ENCODE measurements at places on chromosomes 3 and 15.

DNA sequence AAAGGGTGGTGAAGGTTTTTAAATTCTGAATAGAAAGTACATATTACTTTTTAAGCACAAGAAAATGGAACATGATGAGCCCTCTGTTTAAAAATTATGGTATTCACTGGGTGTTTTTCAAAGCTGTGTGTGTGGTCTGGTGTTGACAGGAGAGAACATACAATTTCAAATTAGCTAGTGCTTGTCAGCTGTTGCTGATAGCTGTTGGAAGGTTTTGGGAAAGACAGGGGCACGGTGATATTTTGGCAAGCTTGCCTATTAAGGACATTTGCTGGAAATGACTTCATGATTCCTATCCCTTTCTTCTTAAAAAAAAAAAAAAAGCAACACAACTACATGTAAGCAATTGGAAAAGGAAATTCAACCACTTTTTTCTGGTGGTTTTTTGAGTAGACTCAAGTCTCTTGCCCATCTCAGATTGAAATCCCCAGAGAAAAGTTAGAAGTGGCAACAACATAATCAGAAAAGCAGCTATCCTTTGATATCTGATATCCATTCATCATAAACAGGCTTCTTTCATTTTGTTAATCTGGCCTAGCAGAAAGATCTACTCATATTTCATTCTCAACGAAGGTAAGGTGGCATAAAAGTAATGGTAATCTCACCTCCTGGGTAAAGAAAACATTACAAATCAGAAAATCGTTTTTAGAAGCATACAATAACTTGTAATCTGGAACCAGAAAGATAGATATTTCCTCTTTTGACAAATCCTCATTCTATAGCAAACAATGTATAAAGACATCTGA is 130.0 kb downstream of the RBMS3 start:
- DNase-seq: no peak

GRCh38 chr3:135213822-135214221 is 418.8 kb downstream of the EPHB1 start:
- DNase-seq: no peak

DNA sequence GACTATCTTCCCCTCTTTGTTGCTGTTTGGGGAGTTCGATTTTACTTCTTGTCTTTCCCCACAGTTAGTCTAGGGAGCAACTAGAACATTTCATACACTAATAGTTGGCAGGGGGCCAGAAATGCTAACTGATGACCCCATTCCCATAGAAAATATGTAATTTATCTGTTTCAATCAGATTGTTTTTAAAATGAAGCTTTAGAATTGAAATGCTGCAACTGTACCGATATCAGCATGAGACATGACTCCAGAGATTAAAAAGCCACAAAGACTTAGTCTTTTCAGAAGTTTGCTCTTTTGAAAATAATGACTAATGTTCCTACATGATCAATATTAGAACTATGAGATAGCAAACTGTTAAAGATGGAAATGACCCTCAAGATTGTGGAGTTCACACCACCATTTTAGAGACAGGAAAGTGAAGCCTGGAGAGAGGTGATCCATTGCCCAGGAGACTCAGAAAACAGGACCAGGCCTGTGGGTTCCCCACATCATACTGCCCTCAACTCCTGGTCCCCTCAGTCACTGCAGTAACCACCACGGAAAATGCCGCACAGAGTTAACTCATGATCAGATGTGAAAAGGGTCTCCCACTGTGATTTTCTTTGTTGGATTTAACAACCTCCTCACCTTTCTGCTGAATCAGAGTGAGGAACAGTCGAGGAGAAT is 130.3 kb downstream of the CHDH start:
- no peak for DNase-seq

DNA sequence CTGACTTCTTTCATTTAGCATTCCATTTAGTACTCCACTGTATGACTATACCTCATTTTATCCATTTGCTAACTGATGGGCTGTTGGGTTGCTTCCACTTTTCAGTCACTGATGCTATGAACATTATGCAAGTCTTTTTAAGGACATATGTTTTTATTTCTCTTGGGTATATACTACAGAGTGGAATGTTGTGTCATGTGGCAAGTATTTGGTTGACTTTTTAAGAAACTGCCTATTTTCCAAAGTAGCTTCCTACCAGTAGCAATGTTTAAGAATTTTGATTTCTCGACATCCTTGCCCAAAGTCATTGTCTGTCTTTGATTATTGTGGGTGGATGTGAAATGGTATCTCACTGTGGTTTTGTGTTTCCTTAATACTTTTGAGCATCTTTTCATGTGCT is 110.1 kb upstream of the TPM1 start:
- no peak for DNase-seq

- DNase-seq: peak; percentile 43
Observed at GRCh38 chr3:121431726-121432517, 113.9 kb downstream of the POLQ start.

GRCh38 chr3:16789344-16790120 is 95.2 kb upstream of the PLCL2 start:
- DNase-seq: no peak

GRCh38 chr15:62887113-62887570 is 155.4 kb upstream of the TPM1 start:
- no peak for DNase-seq

DNA sequence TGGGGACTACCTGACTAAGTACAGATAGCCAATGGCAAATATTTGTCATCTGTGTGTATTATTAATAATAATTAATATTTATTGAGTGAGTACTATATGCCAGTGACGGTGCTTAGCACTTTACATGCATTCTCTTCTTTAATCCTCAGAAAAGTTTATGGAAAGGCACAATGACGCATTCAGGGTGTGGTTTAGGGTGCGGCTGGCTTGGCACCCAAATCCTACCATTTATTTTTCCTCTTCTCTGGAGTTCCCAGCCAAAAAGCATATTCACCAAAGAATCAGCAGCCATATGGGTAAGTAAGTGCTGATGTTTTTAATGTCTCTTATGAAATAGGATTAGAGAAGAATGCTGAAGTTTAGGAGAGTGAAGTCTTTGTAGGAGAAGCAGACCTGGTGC is 140.4 kb upstream of the TP63 start:
- DNase-seq: no peak

GRCh38 chr3:34008836-34009809 is 210.7 kb downstream of the PDCD6IP start:
- DNase-seq: no peak

GRCh38 chr15:80693682-80694610 is 1.2 kb upstream of the ABHD17C start:
- no peak for DNase-seq

GRCh38 chr3:16140116-16140893 is 34.2 kb upstream of the GALNT15 start:
- no peak for DNase-seq

DNA sequence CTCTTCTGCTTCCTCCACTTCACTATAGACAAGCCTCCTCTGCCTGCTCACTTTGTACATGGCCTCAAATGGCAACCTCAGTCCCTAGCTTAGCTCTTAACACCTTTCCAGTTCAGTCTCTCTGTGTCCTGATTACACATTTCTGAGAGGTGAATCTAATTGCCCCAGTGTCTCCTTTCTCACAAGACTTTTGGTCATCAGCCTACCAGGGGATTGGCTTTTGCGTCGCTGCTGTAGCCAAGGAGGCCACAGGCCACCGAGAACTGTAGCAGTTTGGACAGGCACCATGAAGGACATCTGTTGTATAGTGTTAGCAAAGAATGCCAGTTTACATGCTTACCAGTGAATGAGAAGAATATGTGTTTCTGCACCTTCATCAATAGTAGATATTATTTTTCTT is 8.5 kb downstream of the IREB2 start:
- no peak for DNase-seq

- DNase-seq: no peak
Observed at GRCh38 chr3:87435926-87436620, 159.7 kb upstream of the POU1F1 start.

- DNase-seq: no peak
Observed at GRCh38 chr3:127375151-127375930, 87.5 kb upstream of the PRR20G start.

- no peak for DNase-seq
Observed at GRCh38 chr3:155948476-155948875, 78.0 kb downstream of the GMPS start.

DNA sequence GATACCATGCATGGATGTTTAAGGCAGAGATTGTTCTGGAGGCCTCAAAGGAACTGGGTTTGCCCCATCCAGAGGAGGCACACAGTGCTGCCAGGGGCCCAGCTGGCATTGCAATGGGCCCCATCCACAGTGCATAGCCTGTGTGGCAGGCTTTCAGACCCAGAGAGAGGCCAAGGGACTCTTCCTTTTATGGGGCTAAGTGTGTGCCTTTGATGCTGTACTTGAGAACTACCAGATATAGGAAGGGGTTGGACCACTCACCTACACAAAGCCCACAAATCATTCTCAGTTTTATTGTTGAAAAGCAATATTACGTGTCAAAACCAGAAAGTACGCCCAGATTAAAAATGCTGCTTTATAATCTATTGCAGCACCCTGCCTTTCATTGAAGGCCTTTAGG is 134.9 kb downstream of the EPHB1 start:
- no peak for DNase-seq

DNA sequence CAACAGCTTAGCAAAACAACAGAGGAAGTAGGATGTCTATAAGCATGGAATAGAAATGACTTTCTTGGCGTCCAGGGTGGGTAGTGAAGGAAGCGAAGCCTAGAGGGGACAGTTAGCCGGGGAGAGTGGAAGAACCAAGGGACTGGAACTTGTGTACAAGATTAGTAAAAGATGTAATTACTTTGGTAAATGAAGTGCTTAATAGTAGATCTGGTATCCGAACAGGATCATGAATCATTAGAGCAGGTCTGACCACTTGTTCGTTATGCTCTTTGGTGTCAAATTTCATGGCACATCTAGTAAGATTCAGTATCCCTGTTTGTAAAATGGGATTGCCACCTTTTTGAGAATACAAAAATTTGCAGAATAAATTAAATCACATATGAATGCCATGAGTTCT is 112.5 kb upstream of the MLF1 start:
- no peak for DNase-seq

- no peak for DNase-seq
Observed at GRCh38 chr3:52866427-52866826, 30.9 kb downstream of the STIMATE start.

DNA sequence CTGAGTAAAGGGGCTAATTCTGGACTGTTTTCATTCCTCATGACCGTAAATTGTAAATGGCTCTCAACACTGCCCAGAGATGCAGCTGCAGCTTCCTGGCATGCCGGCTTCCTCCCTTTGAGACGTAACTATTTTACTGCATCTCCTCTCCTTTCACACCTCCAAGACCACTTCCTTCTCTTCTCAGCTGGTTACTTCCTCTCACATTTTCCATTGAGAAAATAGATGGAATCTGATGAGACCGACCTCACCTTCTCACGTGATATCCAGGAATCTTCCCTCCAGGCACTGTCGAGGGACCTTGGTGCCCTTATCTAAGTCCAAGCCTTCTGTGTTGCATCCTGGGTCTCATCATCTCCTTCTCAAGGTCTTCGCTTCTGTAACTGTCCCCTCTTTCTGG is 12.7 kb downstream of the LYSMD4 start:
- DNase-seq: no peak

- no peak for DNase-seq
Observed at GRCh38 chr3:53195602-53196574, 34.9 kb downstream of the PRKCD start.

DNA sequence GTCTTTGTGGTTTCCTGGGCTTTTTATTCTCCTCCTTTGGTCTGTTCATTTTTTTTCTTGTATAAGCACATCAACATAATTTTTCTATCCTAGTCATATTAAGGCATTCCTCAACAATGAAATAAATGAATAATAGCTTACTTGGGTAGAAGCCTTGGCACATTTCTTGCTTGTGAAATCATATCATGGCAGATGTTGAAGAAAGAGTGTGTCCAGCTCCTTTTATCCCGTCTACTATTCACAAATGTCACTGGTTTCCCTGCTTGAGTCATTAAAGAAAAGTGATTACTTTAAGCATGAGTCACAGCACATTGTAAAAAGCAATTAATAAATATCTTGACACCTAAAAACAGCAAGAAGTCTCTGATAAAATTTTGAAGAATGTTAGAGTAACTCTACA is 42.1 kb downstream of the MINAR1 start:
- no peak for DNase-seq

DNA sequence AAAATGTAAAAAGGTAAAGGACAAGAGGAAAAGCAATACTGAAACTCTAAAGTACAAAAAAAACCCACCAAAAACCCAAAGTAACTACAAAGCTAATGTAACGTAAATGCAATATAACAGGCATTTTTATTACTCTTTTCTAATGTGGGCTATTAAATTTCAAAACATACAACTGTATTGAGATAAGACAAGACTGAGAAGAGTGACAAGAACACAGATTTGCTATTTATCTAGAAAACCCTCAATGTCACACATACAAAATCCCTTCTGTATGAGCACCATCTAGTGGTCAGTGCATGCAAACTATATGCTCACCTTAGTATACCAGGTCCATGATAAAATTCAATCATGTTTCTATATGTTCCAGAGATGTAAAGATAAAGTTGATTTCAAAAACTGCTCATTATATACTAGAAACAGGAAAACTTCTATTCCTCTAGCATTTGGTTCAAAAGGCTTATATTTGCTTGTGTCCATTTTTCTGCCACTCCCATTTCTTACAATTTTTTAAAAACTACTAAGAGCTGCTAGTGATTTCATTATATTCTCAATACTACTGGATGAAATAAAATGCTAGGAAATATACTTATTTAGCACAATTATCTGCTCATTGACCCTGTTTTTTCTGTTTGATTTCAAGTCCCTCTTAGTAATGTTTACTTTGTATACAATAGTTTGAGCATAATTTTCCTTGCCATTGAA is 111.4 kb downstream of the DLG1 start:
- DNase-seq: peak; percentile 8

DNA sequence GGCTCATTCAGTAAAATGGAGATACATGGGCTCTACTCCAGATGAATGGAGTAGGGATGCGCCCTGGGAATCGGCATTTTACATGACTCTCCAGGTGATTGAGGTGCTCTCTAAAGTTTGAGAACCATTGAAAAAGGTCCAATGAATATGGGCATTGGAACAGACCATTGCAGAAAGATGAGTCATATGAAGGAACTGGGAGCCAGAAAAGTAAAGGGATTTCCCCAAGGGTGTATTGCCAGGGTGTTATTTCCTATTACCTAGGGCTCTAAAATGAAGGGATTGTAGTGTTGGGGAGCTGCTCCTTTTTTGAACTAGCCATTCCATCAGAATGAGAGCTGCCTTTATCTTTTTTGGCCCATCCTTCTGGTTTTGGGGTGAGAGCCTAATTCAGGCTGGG is 21.7 kb downstream of the CLDN11 start:
- no peak for DNase-seq

- DNase-seq: no peak
Observed at GRCh38 chr15:58066042-58066867, 744 bp upstream of the ALDH1A2 start.

GRCh38 chr3:143437405-143437804 is 317.8 kb downstream of the CHST2 start:
- DNase-seq: no peak
